Body of pancreas (tissue), 4 donors: ENCODE measurements at places on chromosomes 12 and 14.

GRCh38 chr12:5484426-5484825 lies 52.5 kb downstream of the NTF3 start:
- DNase-seq: no peak

- DNase-seq: no peak
Measured at GRCh38 chr14:87271331-87271730, 721.7 kb downstream of the GALC start.

DNA sequence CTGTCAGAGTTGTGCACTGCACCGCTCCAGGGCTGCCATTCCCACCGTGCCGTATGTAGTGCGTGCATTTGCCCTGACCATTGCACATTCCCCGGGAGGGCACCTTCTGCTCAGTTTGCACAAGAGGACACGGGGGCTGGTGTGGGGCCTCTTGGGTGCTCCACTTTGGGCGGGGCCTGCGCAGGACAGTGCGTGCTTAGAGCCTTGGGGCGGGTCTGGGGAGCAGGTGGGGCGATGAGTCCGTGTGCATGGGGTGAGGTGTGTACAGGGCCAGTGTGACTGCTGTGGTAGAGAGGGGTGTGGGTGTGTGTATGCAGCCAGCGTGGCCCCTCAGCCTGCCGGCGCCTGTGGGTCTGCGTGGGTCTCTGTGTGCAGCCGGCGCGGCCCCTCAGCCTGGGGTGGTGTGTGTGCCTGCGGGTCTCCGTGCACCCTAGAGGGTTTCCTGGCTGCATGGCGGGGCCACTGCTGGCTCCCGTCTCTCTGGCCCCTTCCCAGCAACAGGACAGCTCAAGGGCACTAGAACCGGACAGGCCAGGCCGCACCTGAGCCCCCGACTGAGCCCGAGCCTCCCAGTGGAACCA lies 31.9 kb downstream of the FBRSL1 start:
- DNase-seq: no peak

DNA sequence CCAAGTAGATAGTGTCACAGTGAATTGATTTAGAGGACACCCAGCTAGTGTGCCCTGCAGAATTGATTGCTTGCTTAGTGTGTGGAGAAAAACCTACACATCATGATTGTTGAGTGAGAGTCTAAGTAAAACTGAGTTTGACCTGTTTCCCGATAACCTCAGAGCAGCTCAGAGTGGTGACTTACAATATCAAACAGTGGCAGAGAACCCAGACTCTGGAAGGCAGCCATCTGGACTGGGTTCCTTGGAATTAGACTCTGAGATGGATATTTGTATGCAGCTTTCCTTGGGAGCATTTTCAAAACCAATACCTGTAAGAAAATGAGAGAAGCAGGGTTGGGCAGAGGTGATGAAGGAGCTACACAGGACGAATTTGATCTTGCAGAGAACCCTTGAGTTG lies 109.8 kb downstream of the IPO8 start:
- DNase-seq: peak; percentile 67

DNA sequence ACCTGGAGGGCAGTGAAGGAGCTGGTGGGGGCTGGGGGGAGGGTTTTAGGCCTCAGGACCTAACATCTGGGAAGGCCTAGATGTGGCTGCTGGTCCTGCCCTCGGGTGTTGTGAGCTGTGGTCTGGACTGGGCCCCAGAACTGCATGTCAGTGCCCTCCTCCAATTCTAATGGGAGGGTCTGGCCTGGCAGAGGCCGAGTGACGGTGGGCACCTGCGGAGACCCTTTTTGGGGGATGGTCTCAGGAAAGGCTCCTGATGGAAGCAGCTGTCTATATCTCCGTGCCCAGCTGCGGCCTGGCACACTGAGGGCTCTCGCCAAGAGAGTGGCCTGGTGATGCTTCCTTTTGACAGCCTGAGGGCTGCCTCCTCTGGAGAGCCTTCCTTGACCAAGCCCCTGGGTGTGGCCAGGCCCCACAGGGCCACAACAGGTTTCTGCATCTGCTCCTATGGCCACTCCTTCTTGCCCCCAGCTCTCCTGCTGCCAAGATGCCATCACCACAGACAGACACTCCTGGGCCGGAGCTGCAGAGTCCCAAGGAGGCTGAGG lies 5.3 kb downstream of the EXOC3L4 start:
- no peak for DNase-seq

- DNase-seq: no peak
Measured at GRCh38 chr12:18653465-18653864, 84.3 kb downstream of the PLCZ1 start.

GRCh38 chr14:94349276-94349675 lies 26.1 kb upstream of the SERPINA6 start:
- DNase-seq: no peak

GRCh38 chr12:685388-685787 lies 22.1 kb upstream of the NINJ2 start:
- no peak for DNase-seq

DNA sequence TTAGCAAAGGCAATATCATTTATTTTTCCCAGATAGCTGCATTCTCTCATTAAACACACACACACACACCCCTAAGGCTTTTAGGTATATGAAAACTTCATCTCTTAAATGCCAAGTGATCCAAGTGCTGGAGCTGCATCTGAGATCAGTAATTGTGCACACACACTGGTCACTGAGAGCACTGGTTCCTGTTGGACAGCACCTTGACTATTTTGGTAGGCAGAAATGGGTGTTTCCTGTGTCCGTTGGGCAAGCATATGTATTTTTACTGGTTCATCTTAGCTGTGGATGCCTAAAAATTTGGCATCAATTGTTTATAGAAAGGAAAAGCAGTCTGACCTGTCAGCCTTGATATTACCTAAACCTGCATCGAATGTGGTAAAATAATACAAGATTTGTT lies 182.5 kb downstream of the MSRB3 start:
- no peak for DNase-seq

DNA sequence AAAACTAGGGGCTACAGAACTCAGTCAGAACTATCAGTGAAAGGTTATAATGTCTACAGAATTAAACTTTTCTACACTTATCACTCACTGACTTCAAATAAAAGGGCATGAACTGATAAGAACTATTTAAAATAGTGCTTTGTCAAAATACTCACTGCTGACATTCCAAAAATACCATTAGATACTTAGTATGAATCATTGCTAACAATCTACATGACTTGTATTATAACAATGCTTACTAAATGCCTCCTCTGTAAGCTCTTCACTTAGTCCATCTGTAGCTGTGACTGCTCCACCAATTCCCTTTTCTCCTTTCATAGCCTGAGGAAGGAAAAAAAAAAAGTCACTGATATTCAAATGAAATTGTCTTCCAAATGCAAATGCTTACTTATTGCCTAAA lies 17.0 kb downstream of the NFYB start:
- no peak for DNase-seq

DNA sequence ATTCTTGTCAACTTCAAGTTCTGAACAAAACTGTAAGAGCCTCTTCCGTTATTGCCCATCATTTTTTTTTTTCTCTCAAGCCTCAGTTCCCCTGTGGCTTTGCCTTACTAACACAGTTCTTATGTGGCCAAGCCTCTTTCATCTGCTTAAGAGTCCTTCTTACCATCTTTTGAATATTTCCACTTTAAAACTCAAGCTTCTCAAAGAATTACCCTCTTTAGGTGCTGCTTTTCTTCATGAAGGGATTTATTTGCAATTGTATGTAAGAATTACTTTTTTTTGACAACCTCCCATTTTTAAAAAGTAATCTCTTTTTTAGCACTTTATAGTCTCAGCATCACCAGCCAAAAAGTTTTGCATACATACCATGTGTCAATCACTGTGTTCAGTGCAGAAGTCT lies 240.2 kb upstream of the RMST start:
- no peak for DNase-seq

- no peak for DNase-seq
Measured at GRCh38 chr12:76708296-76708695, 55.6 kb upstream of the ZDHHC17 start.

GRCh38 chr12:127459166-127459565 lies 807.8 kb upstream of the TMEM132C start:
- DNase-seq: no peak

DNA sequence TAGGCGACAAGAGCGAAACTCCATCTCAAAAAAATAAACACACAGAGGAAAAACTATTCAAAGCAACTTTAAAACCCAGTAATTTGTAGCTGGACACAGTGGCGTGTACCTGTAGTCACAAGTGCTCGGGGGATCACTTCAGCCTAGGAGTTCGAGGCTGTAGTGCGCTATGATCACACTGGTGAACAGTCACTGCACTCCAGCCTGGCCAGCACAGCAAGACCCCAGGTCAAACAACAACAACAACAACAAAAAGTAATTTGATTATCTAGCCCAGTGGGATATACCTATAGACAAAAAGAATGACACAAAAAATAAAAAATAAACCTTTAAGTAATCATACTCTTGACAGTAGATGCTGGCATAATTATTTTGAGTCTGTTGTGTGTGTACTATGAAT lies 29.3 kb downstream of the STX2 start:
- no peak for DNase-seq

- no peak for DNase-seq
Measured at GRCh38 chr12:71441836-71442566, 2.4 kb downstream of the LGR5 start.

- no peak for DNase-seq
Measured at GRCh38 chr12:65195387-65196055, 26.1 kb downstream of the LEMD3 start.

GRCh38 chr14:23481979-23482822 lies 12.7 kb downstream of the NGDN start:
- DNase-seq: no peak

DNA sequence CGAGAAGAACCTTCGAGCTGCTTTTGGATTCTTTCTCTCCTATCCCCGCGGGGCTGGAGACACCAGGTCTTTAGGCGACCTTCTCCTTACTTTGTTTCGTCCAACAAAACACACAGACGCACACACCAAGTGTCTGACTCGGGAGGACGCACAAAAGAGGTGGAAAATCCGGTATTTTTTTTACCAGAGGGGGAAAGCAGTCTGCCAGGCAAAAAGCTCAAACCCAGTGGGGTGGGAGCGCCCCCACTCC lies 2.1 kb downstream of the SIX4 start:
- DNase-seq: no peak

- peak; percentile 97 for DNase-seq
Measured at GRCh38 chr12:48851883-48852733, at the start of gene DDX23. Gene DDX23 (minus strand): TSS chr12:48852163. CDS start chr12:48845782, 6,381 bp downstream.

GRCh38 chr12:48157889-48158370 lies 615 bp upstream of the ASB8 start:
- DNase-seq: no peak

GRCh38 chr12:84856156-84856900 lies 56.3 kb downstream of the SLC6A15 start:
- DNase-seq: no peak

DNA sequence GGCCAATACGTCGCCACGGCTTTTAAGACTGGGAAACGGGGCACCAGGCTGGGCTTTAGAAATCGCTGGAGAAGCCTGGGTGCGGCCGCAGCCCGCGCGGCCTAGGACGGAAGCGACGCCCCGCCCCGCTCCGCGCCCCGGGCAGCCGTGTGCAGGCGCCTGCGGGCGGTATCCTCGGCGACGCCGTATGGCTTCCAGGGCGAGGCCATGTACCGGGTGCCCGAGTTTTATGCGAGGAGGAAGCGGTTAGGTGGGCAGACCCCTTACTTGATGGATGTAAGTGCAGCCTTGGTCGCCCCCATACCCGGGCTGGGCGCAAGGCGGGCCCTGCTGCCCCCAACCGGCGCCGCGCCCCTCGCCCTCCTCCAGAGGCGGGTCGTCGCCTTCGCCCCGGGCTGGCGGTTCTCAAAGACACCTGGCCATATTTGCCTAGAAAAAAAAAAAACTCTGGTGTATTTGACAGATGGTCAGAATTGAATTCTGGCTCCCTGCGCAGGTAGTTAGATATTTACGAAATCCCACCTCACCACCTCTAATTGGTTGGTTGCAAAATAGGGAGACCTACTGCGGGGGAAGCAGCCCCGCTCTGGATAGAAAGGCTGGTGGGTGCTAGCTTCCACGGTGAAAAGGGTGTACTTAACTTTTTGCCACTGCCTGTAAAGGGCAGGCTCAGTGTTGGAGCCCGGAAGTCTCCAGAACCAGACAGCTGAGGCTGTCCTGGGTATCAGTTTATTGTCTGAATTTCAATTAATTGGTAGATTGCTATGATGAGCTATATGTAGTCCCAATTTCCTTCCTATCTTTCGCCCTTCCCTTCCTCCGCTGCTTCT lies at the start of gene PPP1R36:
Gene PPP1R36 (plus strand): TSS at position 171 of the 830 bp plus-strand sequence. CDS start 37 bp downstream, at position 208.
- DNase-seq: peak; percentile 62

DNA sequence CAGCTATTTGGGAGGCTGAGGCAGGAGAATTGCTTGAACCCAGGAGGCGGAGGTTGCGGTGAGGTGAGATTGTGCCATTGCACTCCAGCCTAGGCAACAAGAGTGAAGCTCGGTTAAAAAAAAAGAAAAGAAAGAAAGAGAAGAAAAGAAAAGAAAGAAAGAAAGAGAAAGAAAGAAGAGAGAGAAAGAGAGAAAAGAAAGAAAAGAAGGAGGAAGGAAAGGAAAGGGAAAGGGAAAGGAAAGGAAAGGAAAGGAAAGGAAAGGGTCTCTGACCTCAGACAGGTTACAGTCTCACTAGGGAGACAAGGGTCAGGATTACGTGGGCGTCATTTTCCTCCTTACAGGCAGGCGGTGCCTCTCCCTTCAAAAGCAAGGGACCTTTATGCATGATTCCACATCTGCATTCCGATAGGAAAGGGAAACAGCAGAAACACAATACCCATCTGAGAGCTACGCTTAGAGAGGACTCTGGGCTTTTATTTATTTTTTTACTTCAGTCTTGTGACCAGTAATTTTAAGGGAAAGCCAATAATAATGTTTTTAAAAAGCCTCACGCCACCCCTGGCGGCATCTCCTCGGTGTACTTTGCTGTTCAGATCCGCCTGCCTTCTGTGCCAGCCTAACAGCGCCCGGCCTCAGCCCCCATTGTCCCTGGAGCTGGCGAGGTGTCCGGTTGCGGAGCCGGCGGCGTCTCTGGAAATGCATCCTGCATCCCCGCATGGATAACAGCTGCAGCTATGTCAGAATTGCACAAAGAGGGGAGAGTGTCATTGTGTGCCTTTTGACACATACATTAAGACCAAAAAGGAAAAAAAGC lies 945 bp upstream of the HIP1R start:
- DNase-seq: peak; percentile 66

DNA sequence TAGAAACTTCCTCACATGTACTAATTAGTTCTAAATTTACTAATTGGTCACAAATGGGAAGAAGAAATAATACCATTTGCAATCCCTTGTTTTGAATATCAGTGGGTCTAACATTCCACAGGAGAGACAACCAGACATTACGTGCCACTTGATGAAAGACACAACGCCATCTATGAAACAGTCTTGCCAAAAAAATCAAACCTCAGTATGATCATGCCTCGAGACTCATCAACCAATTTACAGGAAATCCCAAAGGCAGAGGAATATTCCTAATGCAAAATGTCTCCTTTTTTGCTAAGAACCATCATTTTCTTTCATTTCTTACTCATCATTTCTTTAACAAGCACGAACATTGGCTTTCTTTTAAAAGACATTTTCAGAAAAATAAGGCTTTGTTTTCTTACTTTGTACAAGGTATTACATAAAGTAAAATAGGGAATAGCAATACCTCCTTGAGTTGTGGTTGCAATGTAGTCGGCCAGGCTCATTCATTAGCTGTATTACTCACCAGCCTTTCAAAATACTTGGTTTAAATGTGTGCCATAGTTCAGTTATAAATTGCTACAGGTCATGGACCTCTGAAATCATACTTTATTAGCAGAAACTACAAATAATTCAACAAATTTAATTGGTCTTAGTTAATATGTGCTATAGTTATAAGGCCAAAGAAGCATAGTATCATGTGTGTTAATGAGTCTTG lies 436.2 kb upstream of the FLRT2 start:
- no peak for DNase-seq

- no peak for DNase-seq
Measured at GRCh38 chr12:120574106-120574505, 7.1 kb downstream of the POP5 start.

GRCh38 chr12:82910246-82910893 lies 223.7 kb downstream of the TMTC2 start:
- DNase-seq: no peak
